Endodermal cell (in vitro differentiated cells): ENCODE measurements at places on chromosomes 2 and 18.

DNA sequence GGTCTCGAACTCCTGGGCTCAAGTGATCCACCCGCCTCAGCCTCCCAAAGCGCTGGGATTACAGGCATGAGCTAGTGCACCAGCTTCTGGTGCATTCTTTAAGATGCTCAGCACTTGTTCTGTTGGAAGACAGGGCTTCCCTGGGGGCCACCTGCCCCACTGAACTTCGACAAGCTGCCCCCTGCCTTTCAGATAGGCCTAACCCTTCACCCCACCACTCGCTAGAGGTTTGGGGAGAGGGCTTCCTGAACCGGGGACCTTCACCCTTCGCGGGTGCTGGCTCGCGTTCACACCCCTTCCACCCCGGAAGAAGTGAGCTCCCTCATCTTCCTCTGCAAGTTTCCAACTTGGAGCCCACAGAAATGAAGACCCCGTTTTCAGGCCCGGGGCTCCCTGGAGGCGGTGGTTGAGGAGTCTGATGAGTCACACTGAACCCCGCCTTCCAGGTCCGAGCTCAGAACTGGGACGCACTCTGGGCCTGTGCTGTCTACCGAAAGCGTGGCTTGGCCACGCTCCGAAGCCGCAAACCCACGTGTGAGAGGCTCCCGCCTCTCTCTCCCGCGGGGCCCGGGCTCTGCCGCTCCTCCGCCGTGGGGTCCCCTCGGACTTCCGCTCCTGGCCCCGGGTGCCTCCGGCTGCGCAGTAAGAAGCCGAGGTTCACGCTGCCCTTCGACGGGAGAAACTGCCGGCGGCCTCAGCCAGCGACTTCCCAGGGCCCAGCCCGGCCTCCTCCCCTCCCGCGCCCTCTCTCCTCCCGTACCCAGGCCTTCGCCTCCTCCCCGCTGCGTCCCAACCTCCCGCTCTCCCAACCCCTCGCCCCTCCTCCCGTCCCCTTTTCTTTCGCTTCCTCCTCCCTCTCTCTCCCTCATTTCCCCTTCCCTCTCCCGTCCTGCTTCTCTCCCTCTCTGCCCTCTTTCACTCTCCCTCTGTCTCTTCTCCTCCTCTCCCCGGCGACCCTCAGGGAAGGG lies 47.5 kb upstream of the SP3 start:
- no peaks in the 10 kb centered on the region for H3K36me3 ChIP-seq
- no peak overlapping the region for H3K4me3 ChIP-seq
- H3K4me1 ChIP-seq = peaks cover 10% of the 10 kb centered on the region
- DNase-seq = peak; percentile 90
- H3K27me3 ChIP-seq = no peaks in the 10 kb centered on the region
- no peak overlapping the region for H3K27ac ChIP-seq

GRCh38 chr2:196316050-196316430 lies 144.7 kb upstream of the STK17B start:
- DNase-seq = no peak
- no peaks in the 10 kb centered on the region for H3K4me1 ChIP-seq
- peaks cover 3% of the 10 kb centered on the region for H3K36me3 ChIP-seq
- H3K27ac ChIP-seq = no peak overlapping the region
- no peaks in the 10 kb centered on the region for H3K27me3 ChIP-seq

- no peak overlapping the region for H3K4me3 ChIP-seq
- peak; percentile 59 for DNase-seq
- no peaks in the 10 kb centered on the region for H3K4me1 ChIP-seq
- H3K27me3 ChIP-seq = no peaks in the 10 kb centered on the region
Observed at GRCh38 chr18:64175432-64175831, 26.5 kb upstream of the LINC00305 start.

- no peak for DNase-seq
- H3K4me3 ChIP-seq = no peak overlapping the region
- no peak overlapping the region for H3K27ac ChIP-seq
- peaks cover 2% of the 10 kb centered on the region for H3K36me3 ChIP-seq
- no peaks in the 10 kb centered on the region for H3K4me1 ChIP-seq
Observed at GRCh38 chr2:169709331-169709730, 15.1 kb downstream of the PHOSPHO2 start.

GRCh38 chr2:202604699-202605098 lies 30.1 kb upstream of the FAM117B start:
- no peaks in the 10 kb centered on the region for H3K4me1 ChIP-seq
- no peaks in the 10 kb centered on the region for H3K36me3 ChIP-seq
- no peak overlapping the region for H3K4me3 ChIP-seq
- no peaks in the 10 kb centered on the region for H3K27me3 ChIP-seq
- no peak for DNase-seq
- no peak overlapping the region for H3K27ac ChIP-seq

- no peaks in the 10 kb centered on the region for H3K36me3 ChIP-seq
- no peaks in the 10 kb centered on the region for H3K4me1 ChIP-seq
- no peak overlapping the region for H3K4me3 ChIP-seq
- no peaks in the 10 kb centered on the region for H3K27me3 ChIP-seq
Observed at GRCh38 chr2:40255103-40255502, 196.8 kb downstream of the SLC8A1 start.

- no peak overlapping the region for H3K27ac ChIP-seq
- no peaks in the 10 kb centered on the region for H3K27me3 ChIP-seq
- no peak for DNase-seq
- no peak overlapping the region for H3K4me3 ChIP-seq
- no peaks in the 10 kb centered on the region for H3K36me3 ChIP-seq
Observed at GRCh38 chr2:63530704-63531279, 57.5 kb downstream of the WDPCP start.

DNA sequence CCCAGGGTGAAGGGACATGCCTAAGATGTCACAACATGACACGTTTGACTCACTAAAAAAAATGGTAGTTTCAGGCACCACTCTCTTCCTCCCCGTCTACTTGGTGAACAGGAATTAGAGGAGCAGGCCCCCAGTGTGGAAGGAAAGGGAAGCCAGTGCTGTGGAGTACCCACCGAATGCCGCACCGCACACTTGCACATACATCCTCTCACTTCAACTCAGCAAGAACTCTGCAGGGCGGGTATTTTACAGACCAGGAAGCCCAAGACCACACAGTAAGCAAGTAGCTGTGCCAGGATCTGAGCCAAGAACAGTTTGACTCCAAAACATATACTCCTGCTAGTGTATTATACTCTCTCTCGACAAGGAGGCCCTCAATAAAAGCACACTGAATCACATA lies 69.8 kb downstream of the BCL2 start:
- DNase-seq = no peak
- H3K27ac ChIP-seq = no peak overlapping the region
- no peaks in the 10 kb centered on the region for H3K36me3 ChIP-seq
- no peaks in the 10 kb centered on the region for H3K4me1 ChIP-seq
- no peak overlapping the region for H3K4me3 ChIP-seq

DNA sequence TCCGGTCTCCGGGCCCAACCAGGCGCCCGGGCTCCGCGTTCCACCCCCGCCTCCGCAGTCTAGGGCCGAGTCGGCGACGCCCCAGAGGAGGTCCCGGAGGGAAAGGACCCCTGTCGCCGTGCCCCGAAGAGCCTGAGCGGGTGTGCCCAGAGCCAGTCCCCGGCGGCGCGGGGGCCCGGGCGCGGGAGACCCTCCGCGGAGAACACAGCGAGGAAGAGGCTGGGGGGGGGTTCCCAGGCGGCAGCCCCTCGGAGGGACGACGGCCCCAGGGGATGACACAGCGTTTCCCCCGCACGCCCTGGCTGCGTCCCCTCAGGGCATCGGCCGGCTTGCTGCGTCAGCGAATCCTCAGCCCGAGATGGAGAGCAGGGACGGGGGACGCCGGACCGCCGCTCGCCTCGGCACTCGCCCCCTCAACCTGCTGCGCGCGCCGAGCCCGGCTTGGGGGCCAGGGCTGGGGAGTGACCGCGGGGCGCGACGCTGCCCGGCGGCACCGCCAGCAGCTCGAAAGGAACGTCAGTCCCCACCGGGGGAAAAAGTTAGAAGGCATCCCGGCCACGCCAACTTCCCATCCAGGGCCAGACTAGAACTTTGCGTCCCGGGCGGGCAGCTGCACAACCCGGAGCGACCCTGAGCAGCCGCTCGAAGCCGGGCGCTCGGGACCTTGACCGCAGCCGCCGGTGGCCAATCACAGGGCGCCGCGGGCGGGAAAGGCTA lies 711 bp downstream of the SFXN5 start:
- H3K36me3 ChIP-seq = no peaks in the 10 kb centered on the region
- peak; percentile 78 for DNase-seq
- peak overlapping the region; percentile 81 for H3K27ac ChIP-seq
- peaks cover 3% of the 10 kb centered on the region for H3K4me1 ChIP-seq
- peak overlapping the region; percentile 95 for H3K4me3 ChIP-seq
